ENCODE measurements at places on chromosomes 2 and 18.

GRCh38 chr2:55916473-55917049 lies 7.0 kb downstream of the EFEMP1 start:
- DNase-seq, result no peak

- DNase-seq, result peak; percentile 63
These were observed 48.2 kb upstream of the BIN1 start for GRCh38 chr2:127155028-127155581.

DNA sequence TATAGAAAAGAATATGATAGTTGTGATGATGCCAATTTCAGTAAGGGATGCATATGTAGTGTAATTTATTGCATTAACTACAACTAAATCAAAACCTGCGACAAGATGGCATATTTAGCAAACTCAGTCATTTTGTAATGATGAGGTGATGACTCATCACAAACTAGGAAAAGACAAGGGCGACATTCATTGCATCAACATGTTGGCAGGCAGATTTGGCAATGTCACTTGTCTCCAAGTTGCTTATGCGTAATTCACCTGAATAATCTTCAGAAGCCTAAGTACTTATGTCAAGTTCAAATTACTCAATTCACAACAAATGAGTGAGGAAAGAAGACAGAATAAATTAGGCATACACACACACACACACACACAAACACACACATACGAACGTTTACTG lies 273.2 kb upstream of the RGPD4 start:
- DNase-seq, result no peak

DNA sequence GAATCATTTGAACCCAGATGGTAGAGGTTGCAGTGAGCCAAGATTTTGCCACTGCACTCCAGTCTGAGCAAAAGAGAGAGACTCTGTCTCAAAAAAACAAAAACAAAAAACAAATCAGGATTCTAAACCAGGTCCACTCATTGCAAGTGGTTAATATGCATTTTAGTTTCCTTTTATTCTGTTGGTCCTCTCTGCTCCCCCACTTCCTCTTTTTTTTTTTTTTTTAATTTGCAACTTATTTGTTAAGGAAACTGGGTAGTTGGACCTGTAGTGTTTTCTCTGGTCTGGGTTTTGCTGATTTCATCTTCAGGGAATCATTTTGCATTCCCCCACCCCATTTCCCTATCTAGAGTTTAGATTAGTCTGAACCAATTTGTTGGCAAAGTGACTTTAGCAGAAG lies 14.0 kb downstream of the FER1L5 start:
- DNase-seq, result no peak

DNA sequence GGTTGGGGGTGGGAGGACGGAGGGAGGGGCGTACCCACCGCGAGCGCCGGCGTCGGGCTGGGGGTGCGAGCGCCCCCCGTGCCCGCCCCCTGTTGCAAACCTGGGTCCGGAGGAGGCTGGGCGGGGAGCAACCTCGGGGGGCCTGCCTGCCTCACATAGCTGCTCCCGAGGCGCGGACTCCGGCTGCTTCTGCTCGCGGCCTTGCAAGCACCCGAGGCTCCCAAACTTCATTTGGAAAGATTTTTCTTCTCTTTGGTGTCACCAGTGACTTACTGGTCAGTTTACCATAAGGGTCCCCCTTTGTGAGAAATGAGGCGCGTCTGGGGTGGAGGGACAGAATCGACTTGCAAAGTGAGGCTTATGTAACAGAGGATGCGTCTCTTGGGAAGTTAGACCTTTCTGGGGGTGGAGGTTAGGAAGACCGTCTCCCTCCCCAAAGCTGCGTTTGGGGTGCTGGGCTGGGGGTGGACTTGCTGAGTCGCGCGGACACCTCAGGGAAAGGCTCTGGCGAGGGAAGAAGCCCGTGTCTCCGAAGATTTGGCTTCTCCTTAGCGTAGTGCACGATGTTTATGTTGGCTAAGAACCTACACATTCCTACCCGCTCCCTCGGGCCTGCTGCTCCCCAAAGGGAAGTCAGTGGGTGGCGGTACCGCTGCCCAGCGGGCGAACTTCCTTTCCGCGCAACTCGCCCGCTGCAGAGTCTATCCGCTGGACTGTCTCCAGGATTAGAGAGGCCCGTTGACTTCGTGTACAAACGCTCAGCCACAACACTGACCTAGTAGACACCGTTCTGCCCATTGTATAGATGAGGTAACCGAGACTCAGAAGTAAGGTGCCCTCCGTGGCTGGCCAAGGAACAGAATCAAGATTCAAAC lies 559 bp downstream of the TMEM37 start:
- DNase-seq, result peak; percentile 78

Data from kidney (tissue), 22 donors.